Stimulated activated CD8-positive, alpha-beta memory T cell treated with anti-CD3 and anti-CD28 coated beads, Interleukin-4, amount 100 ng/mL, for 4 hours (primary cell): ENCODE measurements at places on chromosomes 3 and 15.

DNA sequence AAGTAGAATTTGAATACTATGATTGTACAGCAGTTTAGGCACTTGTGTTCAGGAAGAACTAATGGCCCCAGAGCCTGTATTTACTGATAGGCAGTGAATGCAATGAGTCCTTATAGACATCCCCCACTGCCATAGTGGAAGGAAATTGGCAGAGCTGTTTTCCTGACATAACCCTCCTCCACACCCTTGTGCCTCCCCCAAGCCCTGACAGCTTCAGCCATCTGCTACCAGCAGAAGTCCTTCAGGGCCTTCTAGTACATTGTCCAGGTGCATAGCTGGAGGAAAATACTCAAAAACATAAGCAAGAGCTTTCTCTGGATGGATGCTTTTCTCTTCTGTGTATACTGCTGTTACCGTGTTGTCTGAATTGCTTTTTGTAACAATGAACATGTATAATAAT is 20.6 kb downstream of the ARHGAP31 start:
- no peak for DNase-seq

- no peak for DNase-seq
Measured at GRCh38 chr3:112111785-112112402, 21.2 kb downstream of the GCSAM start.

DNA sequence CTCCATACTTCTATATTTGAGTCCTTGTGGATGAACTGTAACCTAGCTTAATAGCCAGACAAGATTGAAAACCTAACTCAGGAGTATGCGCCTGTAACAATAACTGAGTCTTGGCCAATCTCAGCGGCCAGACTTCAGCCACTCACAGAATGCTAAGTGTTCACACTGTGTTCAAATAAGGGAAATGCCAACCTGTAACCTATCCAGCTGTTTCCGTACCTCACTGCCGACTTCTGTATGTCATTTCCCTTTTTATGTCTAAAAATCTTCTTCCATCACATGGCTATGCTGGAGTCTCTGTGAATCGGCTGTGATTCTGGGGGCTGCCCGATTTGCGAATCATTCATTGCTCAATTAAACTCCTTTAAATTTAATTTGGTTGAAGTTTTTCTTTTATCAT is 169.2 kb downstream of the NFKBIZ start:
- no peak for DNase-seq

- DNase-seq, result no peak
Measured at GRCh38 chr3:43522727-43523362, 99.0 kb downstream of the ANO10 start.

DNA sequence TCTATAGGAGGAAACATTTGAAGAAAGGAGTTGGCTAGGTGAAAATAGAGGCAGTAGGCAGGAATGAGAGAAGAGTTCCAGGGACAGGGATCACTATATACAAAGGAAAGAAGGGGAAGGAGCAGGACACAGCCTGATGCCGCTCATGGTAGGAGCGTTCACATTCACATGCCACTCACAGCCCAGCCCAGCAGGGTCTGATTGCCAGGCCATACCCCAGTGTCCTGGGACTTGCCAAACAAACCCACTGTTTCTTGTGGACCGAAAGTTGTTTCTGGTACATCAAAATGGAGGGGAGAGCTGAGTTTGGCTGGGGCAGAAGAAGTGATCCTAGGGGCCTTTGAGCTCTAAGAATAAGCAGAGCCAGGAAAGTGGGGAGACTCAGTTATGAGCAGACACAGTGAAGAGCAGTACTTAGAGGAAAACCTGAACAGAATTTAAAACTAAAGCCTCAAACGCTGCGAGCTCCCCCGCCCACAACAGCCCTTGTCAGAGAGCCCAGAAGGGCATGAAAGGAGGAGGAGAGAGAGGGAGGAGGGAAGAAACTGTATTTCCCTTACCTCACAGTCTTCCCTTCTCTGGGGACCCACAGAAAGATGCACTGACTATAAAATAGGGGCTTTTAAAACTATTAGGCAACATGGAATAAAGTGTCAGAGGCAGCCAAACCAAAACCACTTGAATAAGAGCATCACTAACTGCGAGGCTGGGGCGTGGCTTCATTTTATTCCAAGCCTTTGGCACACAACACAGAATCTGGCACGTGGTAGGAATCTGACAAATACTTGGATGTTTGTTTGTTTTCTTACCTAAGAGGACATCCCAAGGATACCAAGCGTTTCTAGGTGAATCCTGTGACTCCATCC is 129.0 kb downstream of the RPL22L1 start:
- DNase-seq, result no peak

DNA sequence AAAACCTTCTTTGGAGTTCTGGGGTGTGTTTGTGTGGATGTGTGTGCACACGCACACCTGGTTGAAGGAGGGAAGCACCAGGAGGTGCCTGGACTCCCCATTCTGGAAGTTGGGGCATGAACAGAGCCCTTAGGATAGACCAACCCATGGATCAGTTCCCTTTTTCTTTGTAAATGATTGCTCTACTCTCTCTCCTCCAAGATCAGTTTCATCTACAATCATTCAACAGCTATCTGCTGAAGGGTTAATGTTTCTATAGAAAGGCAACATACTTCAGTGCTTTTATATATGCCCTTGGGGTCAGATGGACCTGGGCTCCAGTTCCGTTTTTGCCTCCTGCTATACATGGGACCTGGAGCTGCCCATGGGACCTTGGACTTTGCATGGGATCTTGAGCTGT is 352.1 kb upstream of the CFAP20DC start:
- DNase-seq, result no peak

- no peak for DNase-seq
Measured at GRCh38 chr15:92332125-92332899, 61.4 kb upstream of the ST8SIA2 start.

DNA sequence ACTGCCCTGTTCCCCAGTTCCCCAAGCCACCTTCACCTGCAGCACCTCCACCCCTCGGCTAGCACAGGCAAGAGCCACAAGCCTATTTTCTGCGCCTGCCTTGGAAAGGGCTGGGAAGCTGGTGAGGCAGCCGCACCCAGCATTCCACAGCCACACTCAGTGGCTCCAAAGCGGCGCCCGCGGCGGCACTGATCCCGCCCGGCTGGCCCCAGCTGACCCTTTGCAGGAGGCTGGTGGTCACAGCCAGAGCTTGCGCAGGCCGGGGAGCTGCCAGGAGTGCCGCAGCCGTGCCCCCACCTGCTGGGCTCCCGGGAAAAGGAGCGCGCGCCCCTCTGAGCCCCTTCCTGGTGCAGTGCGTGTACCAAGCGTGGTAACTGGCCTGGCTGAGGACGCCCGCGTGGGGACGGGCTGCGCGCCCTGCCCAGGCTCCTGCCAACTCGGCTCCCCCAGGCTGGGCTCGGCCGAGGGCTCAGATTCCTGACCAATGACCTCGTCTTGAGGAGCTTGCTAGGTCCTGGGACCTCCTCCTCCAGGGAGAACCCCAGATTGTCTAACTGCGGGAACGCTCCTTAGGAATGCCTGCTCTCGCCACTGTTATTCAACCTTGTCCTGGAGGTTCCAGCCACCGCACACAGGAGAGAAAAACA is 13.3 kb downstream of the GRAMD2A start:
- no peak for DNase-seq

DNA sequence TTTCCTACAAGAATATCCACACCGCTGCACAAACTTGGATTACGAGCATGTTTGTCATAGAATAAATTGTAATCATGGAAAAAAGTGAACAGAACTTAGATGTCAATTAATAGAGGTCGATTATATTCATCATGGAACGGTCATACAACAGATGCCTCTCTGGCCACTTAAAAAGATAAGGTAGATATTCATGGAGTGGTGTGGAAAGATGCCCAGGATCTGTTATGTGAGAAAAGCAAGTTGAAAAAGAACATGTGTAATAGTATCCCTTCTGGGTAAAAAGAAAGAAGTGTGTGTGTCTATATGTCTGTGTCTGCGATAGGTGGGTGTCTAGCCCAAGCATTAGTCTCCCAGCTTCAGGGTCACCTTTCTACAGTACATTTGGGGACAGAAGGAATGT is 113.3 kb downstream of the ANP32A start:
- no peak for DNase-seq

DNA sequence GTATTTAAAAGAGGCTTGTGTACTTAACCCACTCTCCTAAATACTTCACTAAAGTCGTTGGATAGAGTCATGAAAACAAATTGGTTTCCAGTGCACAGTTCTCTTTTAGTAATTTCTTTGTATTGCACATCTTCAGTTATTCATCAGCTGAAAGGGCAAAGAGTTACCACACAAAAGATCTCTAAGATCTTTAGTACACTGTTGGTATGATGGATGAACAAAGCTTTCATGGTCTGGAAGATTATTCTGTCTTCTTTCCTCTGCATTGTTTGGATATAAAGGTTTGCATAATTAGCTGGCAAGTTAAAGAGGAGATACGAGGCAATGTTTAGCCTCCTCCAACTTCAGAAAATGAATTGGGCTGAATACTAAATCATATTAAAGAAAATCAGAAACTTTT is 40.5 kb downstream of the BCHE start:
- no peak for DNase-seq

GRCh38 chr3:64530434-64531049 is 157.3 kb downstream of the ADAMTS9 start:
- DNase-seq, result no peak

- DNase-seq, result no peak
Measured at GRCh38 chr3:126358038-126358815, 1.0 kb upstream of the KLF15 start.

DNA sequence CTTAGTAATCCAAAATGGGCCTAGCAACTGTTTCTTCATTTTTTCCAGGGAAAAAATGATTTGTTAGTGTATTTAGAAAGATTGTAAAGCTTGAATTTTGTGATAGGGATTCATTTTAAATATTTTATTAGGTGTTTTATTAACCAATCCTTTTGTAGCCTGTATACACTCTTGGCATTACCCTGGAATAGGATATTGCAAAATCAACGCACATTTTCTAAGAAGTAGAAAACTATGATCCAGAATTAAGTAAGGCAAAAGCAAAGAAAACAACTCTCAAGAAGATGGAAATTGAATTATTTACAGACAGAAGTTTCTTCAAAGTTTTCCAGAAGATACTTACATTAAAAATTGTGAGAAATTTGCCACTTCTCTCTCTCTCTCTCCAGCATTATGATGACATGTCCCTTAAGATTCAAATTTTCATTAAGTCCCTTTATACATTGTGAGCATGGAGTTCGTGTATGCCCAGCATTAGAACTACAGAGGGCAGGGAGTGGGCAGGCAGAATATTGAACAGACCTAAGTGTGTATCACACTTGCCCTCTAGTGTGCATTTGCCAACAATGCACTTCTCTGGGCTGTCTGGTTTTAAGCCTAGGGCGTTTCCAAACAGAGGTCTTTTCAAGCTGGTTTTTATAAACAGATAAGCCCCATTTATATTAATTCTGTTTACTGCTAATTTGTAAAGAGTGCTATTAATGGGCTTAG is 28.5 kb upstream of the CMSS1 start:
- DNase-seq, result no peak

GRCh38 chr15:31477851-31478701 is 151.4 kb downstream of the KLF13 start:
- no peak for DNase-seq

DNA sequence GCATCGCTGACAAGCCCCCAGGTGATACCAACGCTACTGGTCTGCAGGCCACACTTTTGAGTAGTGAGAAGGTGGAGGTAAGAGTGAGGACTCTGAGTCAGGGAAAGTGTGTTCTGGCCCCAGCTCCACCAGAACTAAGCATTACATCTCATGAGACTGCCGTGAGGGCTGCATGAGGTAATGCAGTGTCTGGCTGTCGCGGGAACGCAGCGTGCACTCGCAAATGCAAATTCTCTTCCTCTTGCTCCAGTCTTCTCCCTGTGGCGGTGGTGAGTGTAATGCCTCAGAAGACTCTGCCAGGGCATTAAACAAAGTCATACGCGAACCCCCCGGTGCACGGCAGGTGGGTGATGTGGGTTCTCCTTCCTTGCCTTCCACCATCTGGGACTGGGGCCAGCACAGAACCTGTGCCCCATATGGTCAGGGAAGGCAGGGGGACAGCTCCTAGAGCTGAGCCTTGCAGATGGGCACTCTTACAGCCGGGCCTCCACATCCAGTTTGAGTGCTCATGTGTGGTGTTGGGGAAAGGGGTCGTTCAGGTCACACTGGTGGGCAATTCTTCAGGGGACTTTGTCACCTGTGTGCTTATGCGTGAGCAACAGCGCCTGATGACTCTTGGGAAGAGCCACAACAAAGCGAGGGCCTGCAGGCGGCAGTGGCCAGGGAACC is 175.8 kb downstream of the XXYLT1 start:
- no peak for DNase-seq

DNA sequence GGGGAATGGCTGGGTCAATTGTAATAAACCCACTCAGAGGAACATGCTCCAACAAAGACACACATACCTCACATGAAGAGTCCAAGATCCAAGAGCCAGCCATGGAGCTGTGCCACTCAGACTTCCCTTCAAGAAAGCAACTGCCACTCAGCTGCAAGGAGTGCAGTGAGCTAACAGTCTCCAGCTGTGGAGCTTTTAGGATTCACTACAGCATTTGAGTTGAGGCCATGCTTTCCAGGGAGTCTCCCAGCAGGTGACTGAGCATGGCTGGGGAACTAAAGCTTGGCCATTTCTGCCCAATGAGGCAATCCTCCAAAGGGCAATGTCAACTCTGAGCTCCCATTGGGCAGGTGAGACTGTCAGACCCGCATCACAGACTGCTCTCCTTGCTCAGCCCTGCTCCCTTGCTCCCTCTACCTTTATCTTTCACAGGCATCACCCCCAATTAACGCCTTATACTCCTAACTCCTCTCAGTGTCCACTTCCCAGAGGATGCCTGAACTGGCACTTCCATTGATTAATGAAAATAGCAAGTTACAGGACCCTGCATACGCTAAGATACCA is 165.3 kb upstream of the CTNNB1 start:
- no peak for DNase-seq

DNA sequence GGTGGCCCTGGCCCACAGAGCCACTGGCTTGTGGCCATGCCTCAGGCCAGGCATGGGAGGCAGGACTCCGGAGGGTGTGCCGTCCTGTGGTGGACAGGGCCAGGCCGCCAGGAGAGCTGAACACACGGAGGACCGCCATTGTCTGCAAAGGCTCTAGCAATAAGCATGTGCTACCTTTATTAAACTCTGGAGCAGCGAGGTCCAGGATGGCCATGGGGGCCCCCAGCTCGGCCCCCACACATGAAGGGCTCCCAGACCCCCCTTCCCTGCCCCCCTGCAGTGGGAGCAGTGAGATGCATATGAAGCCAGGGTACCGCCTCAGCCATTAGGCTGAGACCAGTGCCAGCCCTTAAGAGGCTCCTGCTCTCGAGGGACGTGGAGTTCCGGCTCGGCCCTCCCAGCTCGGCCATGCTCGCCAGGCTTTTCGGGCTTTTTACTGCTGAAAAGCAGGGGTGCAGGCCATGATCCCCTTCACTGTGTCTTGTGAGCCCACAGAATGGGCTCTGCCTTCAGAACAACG is 2.7 kb downstream of the AMIGO3 start:
- no peak for DNase-seq

- DNase-seq, result no peak
Measured at GRCh38 chr3:120364821-120365220, 15.7 kb upstream of the LRRC58 start.

DNA sequence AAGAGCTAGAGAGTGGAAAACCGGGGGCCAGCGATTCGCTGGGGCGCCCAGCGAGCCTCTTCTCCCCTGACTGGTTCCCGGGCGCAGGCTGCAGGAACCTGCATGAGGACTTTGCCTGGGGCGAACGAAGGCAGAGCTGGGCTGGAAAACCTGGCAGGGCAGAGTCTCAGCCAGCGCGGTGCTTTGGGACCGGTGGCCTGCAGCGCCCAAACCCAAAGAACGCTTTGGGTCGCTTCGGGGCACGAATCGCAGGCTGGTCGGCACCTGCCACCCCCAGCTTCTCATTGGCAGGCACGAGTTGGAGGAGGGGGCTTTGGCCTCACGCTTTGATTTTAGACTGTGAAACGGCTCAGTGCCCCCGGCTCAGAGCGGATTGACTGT is 3.0 kb downstream of the ONECUT1 start:
- DNase-seq, result no peak
